Right ventricle myocardium inferior (tissue), 1 donor: ENCODE measurements at places on chromosomes 7 and 10. TPM values are rescaled to one million over a fixed set of nuclear protein-coding genes. Genes with fewer than 3 reads are reported as not detected.
A peak's percentile ranks its signal among the peaks of the same experiment; 100 is the strongest.

DNA sequence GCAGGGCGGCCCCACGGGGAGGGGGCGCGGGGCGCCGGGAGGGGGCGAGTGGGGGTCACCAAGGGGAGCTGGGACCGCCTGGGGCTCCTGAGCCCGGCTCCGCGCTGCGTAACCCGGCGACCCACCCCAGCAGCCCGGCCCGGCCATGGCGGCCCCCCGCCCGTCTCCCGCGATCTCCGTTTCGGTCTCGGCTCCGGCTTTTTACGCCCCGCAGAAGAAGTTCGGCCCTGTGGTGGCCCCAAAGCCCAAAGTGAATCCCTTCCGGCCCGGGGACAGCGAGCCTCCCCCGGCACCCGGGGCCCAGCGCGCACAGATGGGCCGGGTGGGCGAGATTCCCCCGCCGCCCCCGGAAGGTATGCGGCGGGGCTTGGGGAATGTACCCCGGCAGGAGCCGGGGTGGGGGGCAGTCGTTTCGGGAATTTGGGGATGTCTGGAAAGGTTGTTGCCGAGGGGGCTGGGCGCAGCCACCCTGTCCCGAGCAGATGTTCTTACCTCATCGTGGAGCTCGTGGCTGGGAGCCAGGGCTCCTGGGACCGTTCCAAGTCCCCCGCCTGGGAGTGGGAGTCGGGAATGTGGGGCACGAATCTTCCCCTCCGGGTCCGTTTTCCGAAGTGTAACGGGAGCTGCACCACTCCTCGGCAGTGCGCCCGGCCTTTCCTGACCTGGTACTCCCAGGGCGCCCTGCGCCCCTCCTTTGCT is 431 bp downstream of the ZYX start:
- peak; percentile 83 for DNase-seq

GRCh38 chr7:131370523-131370968 is 42.9 kb downstream of the MKLN1 start:
- DNase-seq = no peak

GRCh38 chr10:5546891-5547680 is 22.3 kb downstream of the CALML3 start:
- no peak for DNase-seq

- no peak for DNase-seq
Observed at GRCh38 chr7:50676079-50676478, 106.6 kb downstream of the GRB10 start.

Gene DUSP5
- total RNA-seq = 6.2 TPM

Gene SPAG6
- total RNA-seq = not detected
